A172 (cell line): ENCODE measurements at places on chromosomes 1 and 21. TPM values are rescaled to one million over a fixed set of nuclear protein-coding genes. Genes with fewer than 3 reads are reported as not detected.

FAM72D gene
- 8.4 and 9.4 TPM in 2 replicates for total RNA-seq

NR5A2 gene
- total RNA-seq = 0.03 TPM in 1 of 2 replicates, not detected in the other

SDC3 gene
- total RNA-seq = 10.2 and 18.4 TPM in 2 replicates

- DNase-seq = peak; percentile 78
Measured at GRCh38 chr1:206021626-206022365, 1.9 kb downstream of the CTSE start.

DNA sequence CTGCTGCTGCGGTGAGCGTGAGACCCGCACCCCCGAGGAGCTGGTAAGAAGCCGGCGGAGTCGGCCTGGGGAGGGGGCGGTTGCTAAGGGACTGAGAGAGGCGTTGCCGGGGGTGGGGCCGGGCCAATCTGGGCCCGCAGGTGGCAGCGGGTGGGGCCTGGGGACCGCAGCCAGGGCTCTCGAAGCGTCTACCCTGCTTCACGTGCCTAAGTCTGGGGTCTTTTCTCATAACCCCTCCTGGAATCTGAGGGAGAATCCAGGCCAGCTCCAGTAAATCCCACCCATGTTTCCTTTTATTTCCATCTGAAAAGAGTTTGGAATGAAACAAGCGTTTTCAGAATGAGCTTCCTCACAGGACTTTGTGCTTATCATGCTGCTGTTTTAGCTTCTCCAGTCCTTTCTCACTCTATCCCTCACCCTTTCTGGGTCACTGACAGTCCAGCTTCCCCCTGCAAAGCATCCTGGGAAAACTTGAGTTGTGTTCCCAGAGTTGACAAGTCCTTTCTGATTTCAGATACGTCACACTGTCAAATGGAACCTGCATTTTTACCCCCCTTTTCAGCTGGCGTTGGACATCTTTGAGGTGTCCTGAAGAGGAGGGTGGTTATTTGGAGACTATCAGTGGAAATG lies 431 bp downstream of the CLCN6 start:
- DNase-seq = no peak

DNA sequence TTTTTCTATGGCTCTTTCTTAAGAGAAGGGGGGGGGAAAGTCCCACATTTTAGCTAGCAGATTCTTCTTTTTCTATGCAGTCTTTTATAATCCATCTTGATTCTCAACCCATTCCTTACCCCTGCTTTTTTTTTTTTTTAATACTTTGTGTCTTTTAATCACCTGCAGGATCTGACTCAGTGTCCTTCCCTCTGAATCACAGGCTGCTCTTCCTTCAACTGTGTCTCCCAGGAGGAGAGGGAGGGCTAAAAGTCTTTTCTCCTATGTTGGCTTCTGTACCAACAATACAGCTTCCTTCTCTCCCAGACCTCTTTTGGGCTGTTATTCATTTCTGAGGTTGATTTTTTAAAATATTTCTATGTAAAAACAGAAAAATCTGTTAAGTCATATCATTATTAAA lies 686.2 kb downstream of the ADGRL2 start:
- DNase-seq = no peak

- DNase-seq = no peak
Measured at GRCh38 chr1:7888248-7889081, 35.6 kb upstream of the UTS2 start.

DNA sequence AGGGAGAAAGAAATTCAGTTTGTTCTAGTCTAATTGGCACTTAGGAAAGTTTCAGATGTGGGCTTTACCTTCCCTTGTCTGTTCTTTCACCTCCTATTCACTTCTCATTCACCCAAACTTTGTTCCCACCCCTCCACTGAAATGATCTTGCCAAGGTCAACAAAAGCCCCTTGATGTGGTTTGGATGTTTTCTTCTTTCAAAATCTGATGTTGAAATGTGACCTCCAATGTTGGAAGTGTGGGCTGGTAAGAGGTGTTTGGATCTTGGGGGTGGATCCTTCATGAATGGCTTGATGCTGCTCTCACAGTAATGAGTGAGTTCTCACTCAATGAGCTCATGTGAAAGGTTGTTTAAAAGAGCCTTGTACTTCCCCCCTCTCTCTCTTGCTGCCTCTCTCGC lies 379.3 kb downstream of the HHIPL2 start:
- no peak for DNase-seq

- no peak for DNase-seq
Measured at GRCh38 chr1:208333676-208334075, 89.5 kb upstream of the PLXNA2 start.

DNA sequence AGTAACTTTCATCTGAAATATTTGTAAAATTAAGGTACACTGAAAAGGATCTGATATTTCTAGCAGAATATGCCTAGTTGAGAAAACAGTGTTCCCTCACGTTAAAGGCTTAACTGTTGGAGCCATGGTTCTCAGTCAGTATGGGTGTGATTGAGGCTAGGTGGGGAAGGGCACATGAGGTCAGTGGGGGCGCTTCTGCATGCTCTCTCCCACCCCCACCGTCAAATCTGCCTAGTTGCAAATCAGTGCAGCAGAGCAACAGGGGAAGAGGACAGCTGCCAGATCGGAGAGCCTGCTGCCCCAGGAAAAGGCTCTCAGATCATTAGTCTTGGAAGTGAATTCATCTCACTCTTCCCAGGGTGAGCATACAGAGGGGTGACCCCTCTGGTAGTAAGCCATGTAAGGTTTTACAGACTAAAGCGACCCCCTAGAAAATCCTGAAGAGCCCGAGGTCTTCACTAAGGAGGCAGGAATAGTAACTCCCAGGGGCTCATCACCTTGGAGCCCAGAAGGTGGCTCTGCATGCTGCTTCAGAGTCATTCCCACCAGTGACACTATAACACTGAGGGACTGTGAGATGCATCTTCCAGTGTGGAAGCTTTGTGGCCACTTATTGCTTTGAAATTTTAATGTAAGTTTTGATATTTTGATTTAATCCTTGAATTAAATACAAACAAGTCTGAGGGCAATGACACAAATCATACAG lies 83.1 kb upstream of the BARHL2 start:
- no peak for DNase-seq

GRCh38 chr1:67166196-67166595 lies at the start of gene IL23R:
TSS of gene IL23R (plus strand) at chr1:67166454. CDS start at chr1:67168121, 1,667 bp downstream.
- no peak for DNase-seq

DNA sequence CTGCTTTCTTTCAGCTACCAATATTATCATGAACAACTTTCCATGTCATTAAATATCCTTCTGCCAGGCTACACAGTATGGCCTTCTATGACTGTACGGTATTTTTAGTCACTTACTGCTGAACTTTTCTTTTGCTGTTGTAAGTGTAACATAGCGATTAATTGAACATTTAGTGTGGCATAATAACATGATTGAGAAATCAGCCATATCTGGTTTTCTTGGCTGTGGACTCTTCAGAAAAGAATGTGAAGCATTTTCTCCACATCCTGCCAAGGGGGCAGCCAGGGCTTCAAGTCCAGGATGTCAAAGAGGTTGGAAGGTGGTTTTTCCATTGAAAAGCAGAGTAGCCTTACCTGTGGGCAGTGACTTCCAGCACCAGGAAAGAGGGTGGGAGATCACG lies 8.8 kb upstream of the AHCYL1 start:
- DNase-seq = peak; percentile 85

DNA sequence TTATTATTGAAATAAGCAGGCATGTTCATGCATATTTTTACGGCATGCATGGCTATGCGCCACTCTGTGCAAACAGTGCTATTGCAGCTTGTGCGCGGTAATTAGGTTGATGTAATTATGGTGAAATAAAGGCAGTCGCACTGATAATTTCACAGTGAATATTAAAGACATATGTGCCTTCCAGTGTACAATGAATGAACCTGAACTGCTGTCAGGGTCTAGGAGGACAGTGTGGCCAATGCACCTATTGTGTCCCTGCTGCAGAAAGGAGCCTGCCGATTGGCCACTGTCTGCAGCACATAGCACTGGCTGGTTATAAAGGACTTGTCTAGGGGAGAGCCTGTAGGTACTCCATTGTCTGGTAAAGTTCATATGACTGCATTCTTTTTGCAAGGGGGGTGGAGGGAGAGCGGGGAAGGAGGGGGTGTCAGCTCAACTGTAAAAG lies 340.4 kb downstream of the USP25 start:
- peak; percentile 58 for DNase-seq

- no peak for DNase-seq
Measured at GRCh38 chr21:29730281-29730680, 209.5 kb downstream of the GRIK1 start.
